ENCODE measurements at places on chromosomes 16 and 17. TPM values are rescaled to one million over a fixed set of nuclear protein-coding genes. Genes with fewer than 3 reads are reported as not detected.

GRCh38 chr16:2535625-2536013 lies 2.2 kb upstream of the PDPK1 start:
- no peaks in the 10 kb centered on the region for H3K27me3 ChIP-seq
- no peak overlapping the region for H3K27ac ChIP-seq
- H3K4me1 ChIP-seq, result peaks cover 13% of the 10 kb centered on the region
- no peak for DNase-seq

DNA sequence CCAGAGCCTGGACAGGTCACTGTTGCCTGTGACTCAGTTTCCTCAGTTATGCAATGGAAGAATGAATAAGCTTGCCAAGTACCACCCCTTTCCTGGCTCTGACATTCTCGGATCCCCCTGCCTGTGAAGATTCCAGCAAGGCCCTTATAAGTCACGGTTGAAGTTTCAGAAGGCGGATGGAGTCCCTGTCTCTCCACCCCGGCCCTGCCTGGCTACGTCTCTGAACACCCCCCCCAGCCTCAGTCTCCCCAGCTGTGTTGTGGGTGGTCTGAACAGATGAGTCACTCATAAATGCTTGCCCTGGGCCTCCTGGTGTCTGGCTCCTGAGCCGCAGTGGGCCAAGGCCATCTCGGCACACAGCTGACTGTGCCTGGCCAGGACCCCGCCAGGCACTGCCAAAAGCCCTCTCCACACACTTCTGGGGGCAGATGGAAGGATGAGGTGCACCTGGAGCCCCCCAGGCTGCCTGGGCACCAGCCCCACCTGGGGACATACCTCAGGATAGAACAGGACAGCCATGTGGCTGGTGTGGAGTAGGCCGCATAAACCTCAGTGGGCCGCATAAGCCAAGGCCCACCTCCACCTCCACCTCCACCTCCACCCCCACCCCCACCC lies 15.4 kb downstream of the VASN start:
- H3K36me3 ChIP-seq, result peaks cover 32% of the 10 kb centered on the region
- H3K27me3 ChIP-seq, result no peaks in the 10 kb centered on the region
- no peak overlapping the region for H3K27ac ChIP-seq
- DNase-seq, result peak; percentile 58
- no peak overlapping the region for H3K4me3 ChIP-seq

- H3K4me1 ChIP-seq, result no peaks in the 10 kb centered on the region
- no peaks in the 10 kb centered on the region for H3K27me3 ChIP-seq
- H3K27ac ChIP-seq, result no peak overlapping the region
- H3K4me3 ChIP-seq, result no peak overlapping the region
- no peak for DNase-seq
- no peaks in the 10 kb centered on the region for H3K36me3 ChIP-seq
Observed at GRCh38 chr17:53149316-53149715, 673.4 kb upstream of the KIF2B start.

GRCh38 chr16:18059577-18059976 lies 277.0 kb downstream of the NPIPA8 start:
- DNase-seq, result no peak
- H3K4me3 ChIP-seq, result no peak overlapping the region
- H3K36me3 ChIP-seq, result no peaks in the 10 kb centered on the region
- H3K4me1 ChIP-seq, result no peaks in the 10 kb centered on the region

- H3K36me3 ChIP-seq, result no peaks in the 10 kb centered on the region
- H3K27ac ChIP-seq, result no peak overlapping the region
- H3K4me3 ChIP-seq, result no peak overlapping the region
- H3K4me1 ChIP-seq, result no peaks in the 10 kb centered on the region
- H3K27me3 ChIP-seq, result no peaks in the 10 kb centered on the region
- no peak for DNase-seq
Observed at GRCh38 chr16:74831467-74831866, 56.8 kb upstream of the FA2H start.

The CES3 gene
- 0.67 TPM for polyA plus RNA-seq
